ENCODE measurements at places on chromosomes 5 and 9.

DNA sequence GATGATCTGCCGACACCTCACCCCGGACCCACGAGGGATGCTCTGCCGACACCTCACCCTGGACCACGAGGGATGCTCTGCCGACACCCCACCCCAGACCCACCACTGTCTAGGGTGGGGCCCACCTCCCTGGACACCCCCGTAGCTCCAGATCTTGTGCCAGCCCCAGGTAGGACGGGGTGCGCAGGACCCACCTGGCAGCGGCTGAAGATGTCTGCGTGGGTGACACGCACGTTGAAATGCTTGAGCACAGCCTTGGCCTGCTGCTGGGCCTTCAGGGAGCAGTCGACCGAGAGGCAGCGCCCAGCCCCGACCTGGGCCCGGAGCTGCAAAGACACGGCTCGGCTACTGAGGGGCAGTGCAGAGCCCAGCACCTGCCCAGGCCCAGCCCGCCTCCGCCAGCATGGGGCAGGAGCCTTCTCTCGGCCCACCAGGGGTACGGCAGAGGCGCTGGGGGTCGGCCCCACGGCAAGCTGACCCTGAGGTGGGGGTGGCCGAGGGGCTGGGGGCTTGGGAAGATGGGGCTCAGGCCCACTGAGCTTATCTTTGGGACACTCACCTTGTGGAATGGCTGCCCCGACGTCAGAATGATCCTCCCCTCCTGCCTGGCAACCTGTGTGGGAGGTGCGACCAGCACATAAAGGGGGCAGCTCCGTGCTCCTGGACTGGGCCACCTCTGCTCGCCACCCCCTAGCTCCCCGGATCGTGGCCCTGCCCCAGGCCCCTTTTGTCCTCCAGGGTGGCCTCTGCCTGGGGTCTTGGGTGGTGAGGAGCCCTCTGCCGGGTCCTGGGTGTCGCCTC lies 21.7 kb upstream of the NRARP start:
- no peak for DNase-seq

DNA sequence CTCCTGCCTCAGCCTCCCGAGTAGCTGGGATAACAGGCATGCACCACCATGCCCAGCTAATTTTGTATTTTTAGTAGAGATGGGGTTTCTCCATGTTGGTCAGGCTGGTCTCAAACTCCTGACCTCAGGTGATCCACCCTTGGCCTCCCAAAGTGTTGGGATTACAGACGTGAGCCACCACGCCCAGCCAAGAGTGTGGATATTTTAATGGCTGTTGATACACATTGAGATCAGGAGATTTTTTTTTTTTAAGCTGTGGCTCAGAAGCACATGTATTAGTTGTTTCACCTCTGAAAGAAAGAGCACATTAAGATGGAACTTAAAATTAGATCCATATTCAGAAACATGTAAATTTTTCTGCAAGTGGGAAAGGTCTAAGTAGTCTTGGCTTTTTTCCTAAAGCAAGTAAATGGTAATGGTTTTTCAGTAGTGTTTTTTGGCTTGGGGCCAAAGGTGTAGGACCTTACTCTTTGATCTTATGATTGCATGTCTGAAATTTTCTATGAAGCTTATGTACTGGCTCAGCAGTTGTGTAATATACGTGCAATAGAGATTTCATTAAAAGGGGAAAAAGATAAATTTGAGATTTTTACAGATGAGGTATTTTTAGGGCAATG lies 9.9 kb downstream of the RBM27 start:
- DNase-seq: no peak

DNA sequence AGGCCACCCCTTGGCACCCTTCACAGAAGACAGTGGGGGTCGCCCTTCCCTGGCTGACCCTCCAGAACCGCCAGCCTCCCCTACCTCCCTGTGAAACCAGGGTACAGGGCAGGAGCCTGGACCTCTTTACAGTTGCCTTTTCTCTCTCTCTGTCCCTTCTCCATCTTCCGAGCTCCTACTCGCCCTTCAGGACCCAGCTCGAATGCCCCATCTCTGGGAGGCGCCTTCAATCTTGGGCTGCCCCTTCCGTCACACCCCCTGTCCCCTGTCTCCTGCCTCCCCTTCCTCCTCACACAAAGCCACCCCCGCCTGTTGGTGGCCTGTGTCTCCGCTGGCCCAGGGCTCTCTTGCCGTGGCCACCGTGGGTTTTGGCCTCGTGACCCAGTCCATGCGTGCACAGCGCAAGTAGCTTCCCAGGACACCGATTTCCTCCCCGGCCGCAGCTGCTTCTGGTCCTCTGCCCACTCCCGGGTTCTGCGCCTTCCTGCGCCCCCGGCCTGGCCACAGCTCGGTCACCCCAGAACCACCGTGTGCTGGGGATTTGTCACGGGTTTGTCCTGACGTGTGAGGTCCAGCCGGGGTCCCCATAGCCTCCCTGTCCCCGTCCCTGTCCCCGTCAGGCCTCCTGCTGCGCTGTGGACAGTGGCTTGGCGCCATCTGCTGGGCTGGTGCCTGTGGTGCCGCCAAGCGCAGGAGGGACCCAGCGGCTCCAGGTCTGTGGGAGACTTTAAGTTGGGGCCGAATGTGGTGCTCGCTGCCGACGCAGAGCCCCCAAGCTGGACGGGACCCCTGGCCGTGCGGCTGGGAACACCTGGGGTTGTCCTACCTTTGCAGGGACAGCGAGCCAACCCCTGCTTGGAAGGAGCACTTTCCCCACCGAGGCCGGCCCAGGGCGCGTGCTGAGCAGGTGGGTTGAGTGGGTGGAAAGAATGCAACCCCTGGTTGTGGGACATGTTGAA lies 4.0 kb upstream of the TMEM250 start:
- peak; percentile 78 for DNase-seq

DNA sequence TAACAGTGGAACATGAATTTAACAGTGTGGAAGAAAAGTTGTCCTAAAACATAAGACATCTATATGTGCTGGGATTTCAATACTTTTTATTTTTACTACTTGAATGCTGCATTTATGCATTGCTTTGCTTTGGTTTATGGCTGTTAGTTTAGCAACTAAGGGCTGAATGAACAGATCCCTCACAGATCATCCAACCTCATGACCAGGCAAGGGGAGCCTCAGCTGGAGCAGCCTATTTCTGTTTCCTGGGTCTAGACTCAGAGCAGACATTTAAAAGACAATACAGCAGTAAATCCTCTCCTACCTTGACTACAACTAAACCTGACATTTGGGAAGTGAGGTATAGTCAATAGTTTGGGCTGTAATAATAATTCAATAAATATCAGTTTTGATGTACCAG lies 163.3 kb downstream of the AUH start:
- no peak for DNase-seq

GRCh38 chr9:110440172-110440571 lies 102.5 kb upstream of the TXNDC8 start:
- DNase-seq: no peak

- no peak for DNase-seq
Measured at GRCh38 chr5:93904917-93905316, 163.5 kb upstream of the POU5F2 start.

- peak; percentile 15 for DNase-seq
Measured at GRCh38 chr5:101390151-101390908, 487.2 kb upstream of the ST8SIA4 start.

- no peak for DNase-seq
Measured at GRCh38 chr9:121819428-121820231, 168.2 kb downstream of the DAB2IP start.

DNA sequence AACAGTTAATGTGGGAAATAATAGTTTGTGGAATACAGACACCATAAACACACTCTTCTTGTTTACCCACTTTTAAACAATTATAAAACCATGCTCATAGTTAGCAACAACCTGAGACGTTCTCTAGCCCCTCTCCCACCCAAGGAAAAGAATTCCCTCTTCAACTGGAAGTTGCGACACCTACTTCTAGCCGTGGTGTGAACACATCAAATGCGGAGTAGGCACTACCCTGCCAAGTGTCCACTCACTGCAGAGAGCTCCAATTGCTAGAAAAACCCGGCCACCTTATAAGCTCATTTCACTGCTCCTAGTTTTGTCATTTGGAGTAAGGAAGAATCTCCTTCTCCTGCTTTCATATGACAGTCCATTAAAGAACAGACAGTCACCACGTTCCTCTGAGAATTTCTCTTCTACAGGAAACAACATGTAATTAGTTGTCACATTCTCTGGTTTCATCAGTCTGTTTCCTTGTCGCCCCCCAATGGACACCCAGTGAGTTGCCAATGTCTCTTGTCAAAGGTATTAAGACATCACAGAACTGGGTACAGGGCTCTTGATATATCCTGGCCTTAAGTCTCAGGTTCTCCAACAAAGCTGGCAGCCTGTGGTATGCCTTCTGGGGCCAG lies 47.3 kb downstream of the PRLR start:
- DNase-seq: peak; percentile 14

GRCh38 chr5:139276426-139276825 lies 17.1 kb upstream of the MATR3 start:
- DNase-seq: no peak

DNA sequence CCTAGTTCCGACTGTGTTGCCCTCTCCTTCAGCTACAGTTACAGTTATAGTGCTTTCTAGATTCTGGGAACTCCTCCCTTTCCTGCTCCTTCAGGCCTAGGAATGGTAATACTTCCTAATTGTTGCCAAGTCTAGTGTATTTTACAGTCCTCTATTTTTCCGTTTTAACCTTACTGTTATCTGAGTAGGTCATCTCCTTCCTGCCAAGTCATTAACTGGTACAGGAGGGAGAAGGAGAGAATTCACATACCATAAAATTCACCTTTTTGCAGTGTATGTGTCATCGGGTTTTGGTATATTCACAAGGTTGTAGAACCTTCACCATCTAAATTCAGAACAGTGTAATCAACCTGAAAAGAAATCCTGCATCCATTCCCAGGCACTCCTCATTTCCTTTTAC lies 335.4 kb upstream of the MEF2C start:
- no peak for DNase-seq

DNA sequence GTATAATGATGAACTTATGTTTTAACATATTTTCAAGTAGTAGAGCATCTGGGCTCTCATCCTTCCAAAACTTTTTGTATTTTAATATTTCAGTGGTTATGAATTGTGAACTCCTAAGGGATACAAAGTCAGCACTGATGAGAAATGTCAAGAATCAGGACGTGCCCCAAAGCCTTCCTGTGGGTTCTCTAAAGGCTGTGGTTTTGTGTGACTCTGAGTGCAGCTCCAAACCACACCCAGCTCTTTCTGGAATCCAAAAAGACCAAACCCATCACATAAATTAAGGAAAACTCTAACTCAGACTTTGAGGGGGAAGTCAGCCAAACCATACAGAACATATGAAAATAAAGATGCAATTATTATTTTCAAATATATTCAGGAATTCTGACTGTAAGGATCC lies 40.8 kb upstream of the SMU1 start:
- DNase-seq: no peak

DNA sequence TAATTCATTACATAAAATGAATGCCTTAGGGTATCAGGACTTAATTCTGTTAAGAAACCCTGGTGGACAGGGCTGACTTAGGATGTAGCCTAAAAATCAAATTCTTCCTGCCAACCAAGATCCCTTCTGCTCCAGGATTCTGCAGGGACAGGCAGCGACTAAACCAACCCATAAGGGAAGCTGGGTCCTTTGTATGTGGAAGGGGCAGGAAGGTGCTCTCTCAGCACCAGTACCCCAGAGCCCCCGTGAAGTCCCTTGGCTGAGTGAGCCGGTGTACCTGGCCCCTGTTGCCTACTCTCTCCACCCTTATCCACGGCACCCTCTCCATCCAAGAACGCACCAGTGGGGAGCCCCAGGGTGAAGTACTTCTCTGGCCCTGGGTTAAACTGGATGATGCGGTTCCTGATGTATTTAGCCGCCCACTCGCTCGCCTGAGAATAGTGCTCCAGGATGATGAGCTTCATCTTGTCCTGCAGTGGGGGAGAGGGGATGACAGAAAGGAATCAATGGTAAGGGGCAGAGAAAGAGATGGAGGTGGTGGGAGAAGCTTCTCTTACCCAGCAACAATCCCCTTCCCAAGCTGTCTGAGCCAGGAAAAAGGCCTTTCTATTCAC lies 1.1 kb downstream of the GNPDA1 start:
- DNase-seq: no peak

DNA sequence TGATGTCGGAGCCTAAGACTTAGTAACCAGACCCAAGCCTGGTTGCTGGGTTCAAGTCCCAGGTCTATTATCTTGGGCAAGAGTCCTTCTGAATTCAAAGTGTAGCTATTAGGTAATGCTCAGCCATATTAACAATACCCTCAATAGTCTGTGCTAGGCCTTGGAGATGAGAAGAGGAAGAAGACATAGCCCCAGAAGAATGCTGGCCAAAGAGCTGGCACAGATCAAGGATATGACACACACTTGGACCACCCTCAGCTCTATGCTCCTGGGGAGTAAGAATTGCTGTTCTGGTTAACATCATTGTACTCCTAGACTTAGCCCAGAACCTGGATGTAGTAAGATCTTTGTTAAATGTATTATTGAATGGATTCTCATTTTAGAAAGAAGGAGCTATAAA lies 426.7 kb downstream of the CDK5RAP2 start:
- no peak for DNase-seq

DNA sequence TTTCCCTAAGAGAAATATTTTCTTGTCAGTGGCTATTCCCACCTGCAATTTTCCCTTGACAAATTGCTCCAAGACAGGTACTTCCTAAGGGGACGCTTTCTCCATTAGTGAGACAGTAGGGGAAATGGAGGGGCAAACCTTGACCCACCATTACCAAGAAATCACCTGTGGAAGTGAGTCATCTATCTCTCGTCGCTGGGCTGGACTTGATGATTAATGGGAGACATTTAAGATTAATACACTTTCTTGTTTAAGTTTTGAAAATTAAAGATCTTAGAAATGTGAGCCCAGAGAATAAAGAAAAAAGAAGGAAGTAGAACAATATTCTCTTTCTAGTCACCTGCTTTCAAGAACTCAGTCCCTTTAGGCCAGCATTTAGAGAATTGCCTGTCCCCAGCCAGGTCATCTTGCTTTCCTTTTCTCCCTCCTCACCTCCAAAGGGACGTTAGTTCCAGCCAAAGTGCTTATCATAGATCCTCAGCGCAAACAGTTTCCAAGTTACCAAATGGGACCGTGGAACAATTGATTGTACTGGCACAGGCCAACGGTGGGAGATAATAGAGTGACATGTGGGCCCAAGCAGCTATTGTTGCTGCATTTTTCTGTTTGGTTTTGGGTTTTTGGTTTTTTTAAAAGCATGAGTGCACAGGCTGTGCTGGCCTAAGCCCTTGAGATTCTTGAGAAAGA lies 284.4 kb downstream of the ENC1 start:
- DNase-seq: no peak

GRCh38 chr5:37807621-37808301 lies 32.1 kb downstream of the GDNF start:
- DNase-seq: no peak

- DNase-seq: no peak
Measured at GRCh38 chr5:1129711-1130055, 17.8 kb upstream of the SLC12A7 start.
